ENCODE measurements at places on chromosomes 7 and 10.
A peak's percentile ranks its signal among the peaks of the same experiment; 100 is the strongest.

DNA sequence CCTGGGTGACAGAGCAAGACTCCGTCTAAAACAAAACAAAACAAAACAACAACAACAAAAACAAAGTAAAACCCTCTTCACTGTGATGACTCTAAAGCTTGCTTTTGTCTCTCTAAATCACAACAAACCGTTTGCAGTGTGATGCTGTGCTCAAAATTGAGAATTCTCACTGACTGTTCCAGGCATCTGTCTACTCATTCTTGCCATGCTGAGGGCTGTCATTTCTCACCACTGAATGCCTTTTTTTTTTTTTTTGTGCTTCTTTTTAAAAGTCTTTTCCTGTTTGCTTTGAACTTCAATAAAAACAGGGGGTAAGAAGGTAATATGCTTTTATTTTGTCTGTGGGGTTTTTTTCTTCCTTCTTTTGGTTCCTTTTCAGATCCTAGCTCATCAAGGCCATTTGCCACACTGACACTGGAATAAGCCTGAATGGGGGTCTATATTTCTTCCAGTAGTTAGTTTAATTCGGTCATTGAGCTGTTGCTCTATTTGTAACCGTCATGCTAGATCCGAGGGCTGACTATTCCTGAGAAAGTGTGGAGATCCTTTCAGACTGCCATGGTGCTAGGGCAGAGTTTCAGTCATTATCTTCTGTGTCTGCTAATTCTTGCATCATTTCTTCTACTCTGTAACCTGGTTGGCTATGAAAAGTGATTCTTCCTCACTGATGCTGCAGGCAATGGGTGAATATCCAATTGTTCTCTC lies 10.6 kb downstream of the FAS start:
- DNase-seq = no peak

DNA sequence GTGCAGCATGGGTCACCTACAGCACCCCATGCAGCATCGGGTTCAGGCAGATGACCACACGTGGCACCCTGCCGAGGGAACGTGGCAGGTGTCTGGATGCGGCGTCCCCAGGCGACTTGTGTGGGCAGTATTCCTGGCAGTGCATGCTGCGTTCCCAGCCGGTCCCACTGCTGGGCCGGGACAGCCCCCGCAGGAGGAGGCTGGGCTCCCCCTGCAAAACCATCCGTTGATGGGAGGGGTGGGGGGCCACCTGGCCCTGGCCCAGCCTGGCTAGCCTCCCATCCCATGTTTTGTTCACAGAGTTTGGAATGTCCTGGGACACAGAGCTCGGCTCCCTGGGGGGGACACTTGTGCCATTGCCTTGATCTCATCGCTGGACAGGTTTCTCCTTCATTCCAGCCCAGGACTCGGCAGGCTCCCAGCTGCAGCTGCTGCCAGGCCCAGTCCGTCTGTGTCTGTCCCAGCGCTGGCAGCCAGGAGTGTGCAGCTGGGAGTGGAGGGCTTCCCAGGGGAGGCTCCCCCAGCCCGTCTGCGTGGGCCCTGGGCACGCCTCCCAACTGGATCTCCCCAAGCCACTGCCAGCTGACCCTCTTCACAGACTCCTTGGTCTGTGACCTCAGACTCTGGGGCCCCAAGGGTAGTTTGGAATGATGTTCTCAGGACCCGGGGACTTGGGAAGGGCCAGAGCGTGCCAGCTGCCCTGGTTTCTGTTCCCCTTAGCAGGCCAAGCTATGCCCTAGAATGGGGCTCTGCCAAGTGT lies 32.6 kb downstream of the TMEM270 start:
- no peak for DNase-seq

DNA sequence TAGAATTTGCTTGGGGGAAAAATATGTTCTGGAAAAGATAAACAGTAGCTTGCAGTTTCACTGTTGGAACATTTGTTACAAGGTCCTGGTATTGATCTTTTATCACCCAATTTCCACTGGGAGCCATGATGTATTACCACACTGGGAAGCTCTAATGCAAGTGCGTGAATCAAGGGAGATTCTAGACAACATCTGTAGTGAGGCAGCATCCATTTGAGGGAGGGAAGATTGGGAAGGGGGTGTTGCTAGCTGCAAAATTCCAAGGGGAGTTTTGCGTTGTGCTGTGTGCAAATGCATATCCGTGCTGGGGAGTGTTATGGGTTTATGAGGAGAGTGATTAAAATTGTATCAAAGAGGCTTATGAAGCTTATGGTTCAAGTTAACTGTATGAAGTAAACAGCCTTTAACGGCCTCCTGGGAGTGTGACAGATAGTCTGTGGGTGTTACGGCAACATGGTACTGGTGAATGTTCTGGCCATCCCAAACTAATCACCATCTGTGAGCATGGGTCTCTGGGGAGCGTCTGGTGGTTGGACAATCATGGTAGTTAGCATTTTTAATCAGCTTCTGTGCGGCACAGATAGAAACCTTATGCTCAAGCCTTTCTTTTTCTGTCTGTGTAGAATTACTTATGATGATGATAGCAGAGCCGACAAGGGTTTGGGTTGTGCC lies 601.9 kb upstream of the GALNT17 start:
- DNase-seq = no peak

GRCh38 chr7:112009081-112009480 lies 197.1 kb downstream of the DOCK4 start:
- DNase-seq = no peak

DNA sequence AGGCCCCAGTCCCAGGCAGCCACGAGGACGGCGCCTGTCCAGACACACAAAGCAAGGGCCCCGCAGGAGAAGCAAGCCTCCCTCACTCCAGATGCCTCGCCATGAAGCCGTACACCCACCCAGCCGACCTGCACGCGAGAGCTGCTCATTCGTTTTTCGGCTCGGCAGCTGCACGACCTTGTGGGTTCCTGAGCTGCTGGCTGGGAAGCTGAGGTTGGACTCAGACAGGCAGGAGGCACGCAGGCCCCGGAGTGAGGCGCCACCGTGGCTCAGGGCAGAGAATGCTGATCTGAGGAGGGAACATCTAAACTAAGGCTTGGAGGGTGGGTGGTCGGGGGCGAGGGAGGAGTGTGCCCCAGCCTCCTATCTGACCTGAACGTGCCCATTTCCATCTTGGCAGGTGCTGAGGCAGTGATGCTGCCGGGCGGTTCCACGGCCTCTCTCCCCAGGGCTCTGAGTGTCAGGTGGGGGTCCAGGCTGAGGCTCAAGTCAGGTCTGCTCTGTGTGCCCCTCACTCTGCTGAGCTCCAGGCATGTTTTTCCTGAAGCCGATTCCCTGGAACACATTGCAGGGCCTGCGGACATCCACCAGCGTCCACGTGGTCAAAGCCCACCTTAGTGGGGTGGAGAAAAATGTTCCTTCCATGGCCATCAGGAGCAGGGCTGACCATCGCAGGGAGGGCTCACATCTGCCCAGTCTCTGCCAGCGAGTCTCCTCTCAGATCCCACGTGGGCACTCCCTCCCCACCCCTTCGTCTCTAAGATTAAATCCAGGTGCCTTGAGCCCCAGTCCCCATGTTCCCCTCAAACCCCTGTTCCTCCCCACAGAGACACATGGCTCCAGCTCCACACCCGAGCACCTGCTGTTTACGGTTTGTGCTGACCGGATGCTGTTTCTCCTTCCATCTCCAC lies 28.1 kb upstream of the FAM20C start:
- DNase-seq = no peak

DNA sequence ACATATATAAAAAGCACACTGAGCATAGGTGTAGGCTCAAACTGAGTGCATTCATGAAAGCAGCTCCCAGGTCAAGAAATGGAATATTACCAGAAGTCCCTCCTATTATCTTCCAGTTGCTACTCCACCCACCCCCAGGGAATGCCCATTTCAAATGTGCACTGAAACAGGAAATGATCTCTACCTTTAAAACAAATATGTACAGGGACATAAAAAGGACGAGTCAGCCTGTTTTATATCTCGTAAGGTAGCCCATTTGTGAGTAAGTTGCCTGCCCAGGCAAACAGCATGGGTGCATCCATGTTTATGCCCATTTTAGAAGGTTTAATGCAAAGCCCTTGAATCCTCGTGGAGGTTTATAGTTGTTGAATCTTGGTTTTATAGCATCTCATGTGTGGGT lies 10.4 kb downstream of the FFAR4 start:
- no peak for DNase-seq

GRCh38 chr10:52696232-52696631 lies 76.4 kb downstream of the MBL2 start:
- no peak for DNase-seq

GRCh38 chr10:16184096-16184597 lies 252.7 kb upstream of the PTER start:
- DNase-seq = no peak

GRCh38 chr10:22475651-22476600 lies 130.6 kb downstream of the SPAG6 start:
- no peak for DNase-seq

GRCh38 chr7:72781631-72782030 lies 46.4 kb downstream of the TYW1B start:
- no peak for DNase-seq

DNA sequence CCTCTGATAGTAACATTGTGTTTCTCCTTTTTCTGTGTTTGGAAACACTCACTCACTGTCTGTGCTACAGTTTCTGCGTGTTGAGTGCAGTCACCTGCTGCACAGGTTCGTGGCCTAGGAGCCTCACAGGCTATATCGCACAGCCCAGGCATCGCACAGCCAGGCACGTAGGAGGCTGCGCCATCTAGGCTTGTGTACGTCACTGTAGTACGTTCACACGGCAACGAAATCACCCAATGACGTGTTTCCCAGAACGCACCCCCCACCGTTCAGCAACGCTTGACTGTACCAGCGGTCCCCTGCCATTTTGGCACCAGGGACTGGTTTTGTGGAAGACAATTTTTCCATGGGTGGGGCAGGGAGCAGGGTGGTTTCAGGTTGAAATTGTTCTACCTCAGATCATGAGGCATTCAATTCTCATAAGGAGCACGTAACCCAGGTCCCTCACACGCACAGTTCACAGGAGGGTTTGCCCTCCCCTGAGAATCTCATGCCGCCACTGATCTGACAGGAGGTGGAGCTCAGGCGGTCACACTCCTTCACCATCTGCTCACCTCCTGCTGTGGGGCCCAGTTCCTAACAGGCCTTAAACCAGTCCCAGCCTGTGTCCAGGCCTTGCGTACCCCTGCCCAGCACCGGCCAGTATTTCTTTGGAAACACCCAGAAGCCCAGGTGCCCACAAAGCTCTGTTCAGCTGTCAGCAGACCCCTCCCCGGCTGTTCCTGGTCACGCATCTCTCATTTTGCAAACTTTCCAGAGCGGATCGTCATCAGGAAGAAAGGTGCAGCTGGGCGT lies 23.2 kb upstream of the PRKAR1B start:
- no peak for DNase-seq

DNA sequence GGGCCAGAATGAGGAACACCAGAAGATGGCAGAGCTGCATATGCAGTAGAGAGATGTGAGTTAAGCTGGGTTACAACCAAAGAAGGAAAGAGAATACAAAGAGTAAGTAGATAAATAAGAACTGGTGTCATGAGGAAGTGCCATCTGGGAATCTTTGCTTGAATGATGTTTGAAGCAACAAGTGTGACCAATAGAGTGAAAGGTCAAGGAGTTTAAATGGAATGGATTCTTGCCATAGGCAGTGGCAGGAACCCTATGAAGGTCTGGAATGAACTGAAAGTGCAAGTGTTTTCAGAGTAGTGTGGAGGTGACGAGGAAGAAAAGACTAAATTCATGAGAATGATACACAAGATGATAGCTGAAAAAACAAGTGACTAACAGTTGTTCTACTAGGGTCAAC lies 21.6 kb downstream of the MEST start:
- DNase-seq = no peak

GRCh38 chr7:55481155-55481554 lies 91.1 kb downstream of the VOPP1 start:
- no peak for DNase-seq

GRCh38 chr10:121994429-121994941 lies 5.5 kb downstream of the TACC2 start:
- no peak for DNase-seq

- peak; percentile 50 for DNase-seq
Observed at GRCh38 chr7:471866-472639, 47.6 kb downstream of the PDGFA start.

GRCh38 chr10:7184660-7185366 lies 226.0 kb downstream of the SFMBT2 start:
- DNase-seq = no peak

- no peak for DNase-seq
Observed at GRCh38 chr7:35355199-35355598, 101.3 kb upstream of the TBX20 start.

DNA sequence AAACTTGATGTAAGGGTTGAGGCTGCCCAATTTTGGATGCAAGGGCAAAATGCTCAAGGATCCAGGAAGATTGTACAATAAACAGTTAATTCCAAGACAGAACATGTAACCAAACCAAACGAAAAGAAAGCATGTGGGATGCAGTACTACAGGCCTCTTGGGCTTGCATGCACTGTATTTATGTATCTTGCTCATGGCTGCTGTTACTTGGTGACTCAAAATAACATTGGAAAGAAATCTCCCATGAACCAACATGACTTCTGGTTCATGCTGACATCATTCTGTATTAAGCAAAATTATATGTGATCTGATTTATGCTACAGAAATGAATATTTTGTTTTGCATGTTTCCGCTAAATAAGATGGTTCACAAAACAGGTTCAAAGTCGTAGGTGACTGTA lies 65.9 kb upstream of the FZD1 start:
- no peak for DNase-seq

GRCh38 chr10:132841615-132841975 lies 55.6 kb upstream of the NKX6-2 start:
- no peak for DNase-seq

DNA sequence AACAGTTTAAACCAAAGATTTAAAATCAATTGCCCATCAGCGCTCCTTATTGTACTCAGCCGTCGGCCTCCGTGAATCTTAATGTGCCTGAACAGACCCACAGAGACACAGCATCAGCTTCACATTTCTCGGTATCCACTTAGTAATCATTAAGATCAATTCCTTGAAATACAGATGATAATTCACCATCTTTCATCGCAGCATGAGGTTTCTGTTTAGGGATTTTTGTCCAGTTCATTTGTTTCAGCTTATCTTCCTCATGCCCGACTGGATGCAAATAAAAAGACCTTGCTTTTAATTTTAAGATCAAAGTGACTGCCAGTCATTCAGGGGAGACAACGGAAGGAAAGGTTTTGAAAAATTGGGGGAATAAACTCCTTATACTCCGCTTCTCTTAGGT lies 207.8 kb downstream of the WDR37 start:
- no peak for DNase-seq

DNA sequence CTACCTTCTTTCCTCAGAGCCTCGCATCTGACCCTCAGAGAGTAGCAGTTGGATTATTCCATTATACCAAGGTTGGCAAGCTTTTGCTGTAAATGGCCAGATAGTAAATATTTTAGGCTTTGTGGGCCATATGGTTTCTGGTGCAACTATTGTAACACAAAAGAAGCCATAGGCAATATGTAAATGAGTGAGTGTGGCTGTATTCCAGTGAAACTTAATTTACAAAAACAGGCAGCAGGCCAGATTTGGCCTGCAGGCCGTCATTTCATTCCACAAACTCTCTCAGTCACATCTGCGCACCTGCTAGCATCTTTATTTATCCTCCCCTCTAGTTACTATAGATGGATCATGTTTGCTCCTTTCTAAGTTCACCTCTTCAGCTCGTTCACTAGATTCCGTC lies 6.7 kb downstream of the ZNF518A start:
- DNase-seq = no peak

Data from brain pericyte (primary cell).